SK-N-DZ (cell line): ENCODE measurements at places on chromosomes 12 and 14.
A peak's percentile ranks its signal among the peaks of the same experiment; 100 is the strongest.

DNA sequence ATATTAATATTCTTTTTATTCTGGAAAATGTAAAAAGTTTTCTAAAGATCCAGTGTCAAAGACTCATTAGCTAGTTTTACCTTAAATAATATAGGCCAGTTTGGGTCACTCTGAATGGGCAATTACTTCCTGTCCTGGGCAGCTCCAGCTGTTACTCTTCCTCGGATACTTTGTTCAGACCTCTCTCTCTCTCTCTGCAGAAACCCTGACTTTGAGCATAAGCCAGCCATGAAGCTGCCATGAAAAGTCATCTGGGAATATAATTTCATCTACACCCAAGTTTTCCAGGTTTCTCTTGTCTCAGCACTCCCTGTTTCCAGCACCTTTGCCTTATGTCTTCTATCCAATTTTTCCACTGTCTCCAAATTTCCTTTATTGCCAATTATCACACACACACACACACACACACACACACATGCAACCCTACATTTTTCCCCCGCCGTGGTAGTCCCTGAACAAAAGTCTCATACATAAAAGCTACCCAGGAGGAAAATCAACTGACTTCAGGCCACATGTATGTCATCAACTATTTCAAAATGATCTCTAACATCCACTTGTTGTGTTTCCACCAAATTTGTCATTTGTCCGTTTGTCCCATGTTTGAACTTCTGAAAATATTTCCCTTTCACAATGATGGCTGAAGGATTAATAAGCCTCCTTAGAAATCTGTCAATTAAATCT lies 318.1 kb downstream of the SSPN start:
- DNase-seq: no peak

GRCh38 chr14:36227344-36227743 lies 50.8 kb upstream of the PTCSC3 start:
- DNase-seq: no peak

DNA sequence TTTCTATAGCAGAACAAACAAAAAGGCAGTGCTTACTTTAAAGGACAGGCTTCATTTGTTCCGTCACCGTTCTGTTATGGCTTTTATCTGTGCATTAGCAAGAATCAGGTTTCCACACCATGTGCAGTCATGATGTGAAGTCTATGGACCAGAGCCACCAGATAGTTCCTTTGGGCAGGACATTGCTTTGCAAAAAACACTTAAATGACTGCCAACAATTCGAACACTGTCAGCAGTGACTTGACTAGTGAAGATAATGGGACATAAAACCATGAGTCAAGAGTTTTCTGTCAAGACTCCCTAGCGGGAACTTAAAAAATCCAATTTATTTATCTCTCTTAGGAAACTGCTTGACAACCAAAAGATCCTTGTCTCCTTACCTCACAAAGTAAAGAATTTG lies 80.3 kb downstream of the NKX2-1 start:
- DNase-seq: no peak

- no peak for DNase-seq
Observed at GRCh38 chr14:102077382-102077709, 9.5 kb downstream of the HSP90AA1 start.

DNA sequence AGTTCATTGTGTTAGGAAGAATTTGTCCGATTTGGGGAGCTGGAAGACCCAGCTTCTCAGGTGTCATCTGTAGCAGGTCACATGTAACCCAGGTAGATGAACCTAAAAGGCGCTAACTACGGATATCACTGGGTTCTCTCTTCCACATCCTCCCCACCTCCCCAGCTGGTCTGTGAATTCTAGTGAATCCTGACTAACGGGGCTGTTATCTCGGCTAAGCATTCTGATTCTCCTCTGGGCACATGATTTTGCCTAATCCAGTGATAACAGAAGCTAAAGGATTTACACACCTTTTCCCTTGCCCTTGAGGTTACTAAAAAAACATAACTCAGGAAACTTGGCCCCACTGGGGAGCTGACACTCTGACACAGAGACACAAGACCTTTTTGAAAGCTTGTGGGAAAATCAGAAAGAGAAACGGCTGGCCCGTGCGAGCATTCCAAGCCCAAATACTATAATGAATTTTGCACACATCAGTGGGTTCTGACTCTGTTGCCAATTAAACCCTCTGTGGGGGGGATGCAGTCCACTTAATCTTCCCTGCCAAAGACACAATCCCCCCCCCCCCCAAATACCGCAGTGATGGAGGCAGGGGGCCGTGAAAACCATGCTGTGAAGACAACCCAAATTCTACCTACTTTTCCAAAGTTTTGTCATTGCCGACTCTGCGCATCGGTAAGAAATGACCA lies 81.0 kb upstream of the FZD10 start:
- no peak for DNase-seq

DNA sequence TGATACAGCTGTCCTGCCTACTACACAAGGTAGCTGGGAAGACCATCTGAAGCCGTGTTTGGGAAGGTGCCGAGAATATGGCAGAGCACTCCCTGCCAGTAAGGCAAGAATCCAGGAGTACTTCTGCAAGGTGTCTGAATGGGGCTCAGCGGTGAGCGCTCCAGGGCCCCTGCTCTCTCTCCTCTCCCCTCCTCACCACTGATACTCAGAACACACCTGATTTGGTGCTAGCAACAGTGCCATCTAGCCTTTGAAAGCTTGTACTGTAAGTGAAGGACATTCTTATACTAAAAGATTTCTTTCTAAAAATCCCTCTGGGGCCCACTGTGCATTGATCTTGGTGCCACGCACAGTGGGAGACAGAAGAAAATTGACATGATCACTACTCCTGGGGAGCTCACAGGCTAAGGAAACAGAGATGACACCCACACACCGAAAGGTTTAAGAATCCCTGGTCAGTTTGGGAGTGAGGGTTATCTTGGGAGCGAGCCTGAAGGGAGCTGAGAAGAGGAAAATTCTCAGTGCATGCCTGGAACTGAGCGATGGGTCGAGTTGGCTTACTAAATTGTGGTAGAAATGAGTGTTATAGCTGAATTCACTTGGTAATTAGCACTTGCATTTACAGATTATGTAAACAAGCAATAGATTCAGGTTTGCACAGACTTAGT lies 216.9 kb downstream of the NTF3 start:
- DNase-seq: no peak

GRCh38 chr14:30883508-30884294 lies 9.3 kb downstream of the COCH start:
- DNase-seq: no peak

DNA sequence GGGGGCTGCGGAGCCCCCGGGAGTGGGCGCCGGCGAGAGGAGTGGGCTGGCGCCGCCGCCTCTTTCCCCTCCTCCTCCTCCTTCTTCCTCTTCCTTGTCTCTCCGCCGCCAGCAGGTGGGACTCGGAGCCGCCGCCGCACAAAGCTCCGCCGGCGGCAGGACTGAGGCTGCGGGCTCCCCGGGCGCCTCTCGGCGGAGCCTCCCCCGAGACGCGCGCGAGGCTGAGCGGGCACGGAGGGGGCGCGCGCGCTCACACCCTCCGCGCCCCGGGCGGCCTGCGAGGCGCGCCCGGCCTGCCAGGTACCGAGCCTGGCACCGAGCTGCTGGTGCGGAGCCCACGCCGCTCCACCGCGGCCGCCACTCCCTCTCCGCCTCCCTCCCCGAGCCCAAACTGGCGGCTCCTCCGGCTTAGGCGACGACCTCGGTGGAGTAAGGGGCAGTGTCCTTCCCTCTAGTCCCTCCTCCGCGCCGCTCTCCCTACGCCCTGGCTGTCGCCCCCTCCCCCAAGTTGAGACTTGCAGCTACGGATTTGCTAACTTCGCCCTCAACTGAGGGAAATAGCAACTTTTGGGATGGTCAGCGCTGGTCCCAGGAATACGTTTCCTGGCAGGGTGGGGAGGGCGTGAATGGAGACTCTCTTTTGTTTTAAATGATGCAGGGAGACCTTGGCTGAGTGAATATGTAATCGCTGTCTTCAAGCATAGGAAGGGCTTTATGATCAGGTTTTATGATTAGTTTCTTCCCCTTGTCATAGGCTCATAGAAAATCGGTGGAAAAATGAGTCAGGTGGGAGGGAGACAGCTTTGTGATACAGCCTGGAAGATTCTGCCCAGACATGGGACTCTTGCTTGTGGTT lies 199.5 kb upstream of the CAND1 start:
- peak; percentile 57 for DNase-seq

DNA sequence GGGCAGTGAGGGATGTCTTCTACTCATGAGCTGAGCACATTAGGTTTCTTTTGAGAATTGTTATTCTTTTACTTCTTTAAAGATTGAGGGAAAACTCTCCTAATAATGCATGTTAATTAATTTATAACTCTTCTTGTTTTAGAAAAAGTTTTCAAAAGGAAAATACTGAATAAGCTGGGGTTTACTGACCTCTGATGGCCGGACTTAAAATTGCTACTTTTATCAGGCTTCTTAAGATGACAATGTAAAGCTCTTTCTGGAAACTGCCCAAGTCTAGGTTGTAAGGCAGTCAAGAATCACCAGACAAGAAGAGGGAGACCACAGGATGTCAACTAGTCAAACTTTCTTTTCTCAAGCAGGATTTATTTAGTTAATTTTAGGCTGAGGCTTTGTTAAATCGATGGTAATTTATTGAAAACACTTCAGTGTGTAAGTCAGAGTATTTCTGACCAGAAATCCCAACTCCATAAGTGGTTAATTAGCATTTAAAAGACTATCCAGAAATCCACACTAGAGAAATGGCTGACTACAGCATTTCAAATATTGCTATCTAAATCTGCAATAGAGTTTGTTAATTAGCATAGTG lies 82.1 kb downstream of the AVPR1A start:
- DNase-seq: peak; percentile 49
